Amniotic epithelial cell (primary cell): ENCODE measurements at places on chromosomes 7 and 10.

DNA sequence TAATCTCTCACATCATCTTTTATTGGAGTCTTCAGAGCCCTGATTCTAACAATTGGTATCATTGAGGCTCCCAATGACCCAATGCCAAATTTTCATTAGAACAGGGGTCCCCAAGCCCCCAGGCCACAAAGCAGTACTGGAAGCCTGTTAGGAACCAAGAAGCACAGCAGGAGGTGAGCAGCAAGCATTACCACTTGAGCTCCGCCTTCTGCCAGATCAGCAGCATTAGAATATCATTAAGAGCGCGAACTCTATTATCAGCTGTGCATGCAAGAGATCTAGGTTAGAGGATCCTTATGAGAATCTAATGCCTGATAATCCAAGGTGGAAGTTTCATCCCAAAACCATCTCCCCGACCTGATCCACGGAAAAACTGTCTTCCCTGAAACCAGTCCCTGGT is 23.1 kb downstream of the KIF5B start:
- DNase-seq, result no peak

- DNase-seq, result no peak
These were observed 52.6 kb upstream of the ST8SIA6 start for GRCh38 chr10:17506856-17507471.

- peak; percentile 90 for DNase-seq
These were observed 17.7 kb downstream of the CACNB2 start for GRCh38 chr10:18157881-18158280.

- peak; percentile 82 for DNase-seq
These were observed 46.7 kb upstream of the ZMIZ1 start for GRCh38 chr10:79021948-79022499.

DNA sequence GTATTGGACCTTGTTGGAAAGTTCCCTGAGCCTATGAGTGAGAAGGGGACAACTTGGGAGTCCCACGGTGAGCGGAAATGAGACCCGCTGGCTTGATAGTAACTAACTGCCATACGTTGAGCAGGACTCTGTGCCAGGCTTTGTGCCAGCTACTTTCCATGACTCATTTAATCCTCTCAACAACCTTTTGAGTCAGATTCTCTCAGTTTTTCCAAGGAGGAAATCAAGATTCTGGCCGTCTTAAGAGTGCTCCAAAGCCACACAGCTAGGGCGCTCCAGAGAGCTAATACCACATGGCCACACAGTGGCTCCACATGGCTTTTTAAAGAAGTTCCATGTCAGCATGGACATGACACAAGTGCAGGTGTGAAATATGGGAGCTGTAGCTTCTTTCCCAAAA is 55.7 kb downstream of the NOD1 start:
- peak; percentile 28 for DNase-seq

- no peak for DNase-seq
These were observed 58.7 kb downstream of the PTEN start for GRCh38 chr10:87921931-87922688.

DNA sequence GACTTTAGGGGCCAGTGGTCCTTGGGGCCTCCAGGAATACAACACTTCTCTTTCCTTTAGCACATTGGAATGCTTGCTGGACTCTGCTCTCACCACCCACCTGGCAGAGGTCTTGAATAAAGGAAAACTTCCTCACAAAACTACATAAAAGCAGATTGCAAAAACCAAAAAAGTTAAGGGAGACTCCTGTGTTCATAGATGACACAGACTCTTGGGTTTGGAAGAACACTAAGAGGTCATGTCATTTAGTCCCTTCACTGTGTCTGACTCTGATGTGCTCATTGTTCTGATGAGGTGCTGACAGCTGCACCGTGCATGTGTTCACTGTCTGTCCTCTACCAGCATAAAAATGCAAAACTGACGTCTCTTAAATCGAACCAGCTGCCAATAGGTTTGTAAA is 11.4 kb downstream of the BLNK start:
- no peak for DNase-seq

GRCh38 chr7:26500749-26501352 is 209.2 kb downstream of the SNX10 start:
- DNase-seq, result peak; percentile 11

- no peak for DNase-seq
These were observed 150.8 kb upstream of the PDE1C start for GRCh38 chr7:32221056-32221455.

GRCh38 chr7:140451716-140452115 is 27.6 kb downstream of the MKRN1 start:
- no peak for DNase-seq

DNA sequence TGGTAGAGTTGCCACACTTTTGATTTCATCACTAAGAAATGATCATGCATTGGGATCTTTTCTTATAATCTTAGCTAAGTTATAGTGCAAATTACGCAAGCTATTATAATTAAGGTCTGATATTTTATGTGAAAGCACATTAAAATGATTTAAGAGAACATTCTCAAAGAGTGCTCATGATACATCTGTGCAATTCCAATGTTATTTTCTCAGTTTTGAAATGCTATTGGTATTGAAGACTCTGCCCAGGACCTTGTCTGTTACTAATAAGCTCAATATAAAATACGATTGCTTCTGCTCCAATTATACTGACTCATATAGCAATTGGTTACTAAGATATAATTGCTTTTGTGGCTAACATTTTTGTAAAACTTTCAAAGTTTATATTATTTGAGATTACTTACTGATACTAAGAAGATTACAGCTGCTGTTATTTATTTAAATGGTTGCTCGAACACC is 180.9 kb downstream of the ADAM12 start:
- DNase-seq, result no peak

- DNase-seq, result no peak
These were observed 230.4 kb upstream of the BMPER start for GRCh38 chr7:33674804-33675411.

DNA sequence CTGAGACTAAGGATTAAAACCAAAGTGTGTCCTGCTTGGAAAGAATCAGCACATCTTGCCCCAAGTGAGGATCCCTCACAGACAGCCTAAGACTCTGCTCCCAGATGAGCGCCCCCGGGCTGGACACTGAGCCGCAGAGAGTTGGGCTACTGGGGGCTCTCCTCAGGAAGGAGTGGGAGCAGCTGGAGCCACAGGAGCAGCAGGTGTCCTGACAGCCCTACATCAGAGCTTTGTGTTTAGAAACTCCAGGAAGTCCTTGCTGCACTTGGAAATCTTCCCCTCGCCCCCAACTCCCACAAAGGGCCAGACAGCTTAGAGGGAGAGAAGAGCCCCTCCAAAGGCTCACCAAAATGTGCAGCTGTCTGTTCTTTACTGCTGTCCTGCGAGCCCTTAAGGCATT is 172.2 kb downstream of the HERPUD2 start:
- no peak for DNase-seq

DNA sequence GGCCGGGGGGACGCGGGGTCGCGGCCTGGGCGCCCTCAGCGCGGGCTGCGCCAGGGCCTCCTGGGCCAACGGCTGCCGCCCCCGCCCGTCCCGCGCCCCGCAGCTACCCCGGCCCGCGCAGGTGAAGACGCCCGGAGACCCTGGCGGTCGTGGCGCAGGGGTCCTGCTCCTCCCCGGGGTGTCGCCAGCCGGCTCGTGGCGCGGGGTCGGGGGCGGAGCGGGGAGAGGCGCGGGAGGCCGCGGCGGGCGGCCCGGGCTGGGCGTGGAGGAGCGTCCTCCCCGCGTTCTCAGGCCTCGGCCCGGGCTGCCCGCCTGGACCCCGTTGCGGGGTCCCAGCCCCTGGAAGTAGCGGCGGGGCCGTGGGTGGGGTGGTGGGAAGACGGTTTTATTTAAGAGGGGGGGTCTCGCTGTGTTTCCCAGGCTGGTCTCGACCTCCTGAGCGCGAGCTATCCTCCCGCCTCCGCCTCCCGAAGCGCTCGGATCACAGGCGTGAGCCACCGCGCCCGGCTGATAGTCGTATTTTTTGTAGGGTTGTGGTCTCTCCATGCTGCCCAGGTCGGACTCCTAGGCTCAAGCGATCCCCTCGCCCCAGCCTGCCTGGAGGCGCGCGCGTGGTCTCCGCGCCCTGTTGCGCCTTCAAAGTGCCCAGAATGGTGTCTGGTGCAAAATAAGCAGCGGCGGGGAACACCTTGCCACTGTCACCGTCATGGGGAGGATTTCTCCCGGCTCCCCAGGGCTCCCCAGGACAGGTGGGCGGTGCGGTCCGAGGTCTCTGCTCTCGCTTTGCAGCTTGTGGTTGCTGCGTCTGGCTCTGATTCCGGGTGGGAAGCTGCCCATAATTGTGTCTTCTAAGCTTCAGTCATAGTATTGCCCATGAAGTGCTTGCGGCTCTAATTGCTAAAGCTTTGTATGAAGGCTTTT is 15.3 kb upstream of the SUN1 start:
- DNase-seq, result no peak

DNA sequence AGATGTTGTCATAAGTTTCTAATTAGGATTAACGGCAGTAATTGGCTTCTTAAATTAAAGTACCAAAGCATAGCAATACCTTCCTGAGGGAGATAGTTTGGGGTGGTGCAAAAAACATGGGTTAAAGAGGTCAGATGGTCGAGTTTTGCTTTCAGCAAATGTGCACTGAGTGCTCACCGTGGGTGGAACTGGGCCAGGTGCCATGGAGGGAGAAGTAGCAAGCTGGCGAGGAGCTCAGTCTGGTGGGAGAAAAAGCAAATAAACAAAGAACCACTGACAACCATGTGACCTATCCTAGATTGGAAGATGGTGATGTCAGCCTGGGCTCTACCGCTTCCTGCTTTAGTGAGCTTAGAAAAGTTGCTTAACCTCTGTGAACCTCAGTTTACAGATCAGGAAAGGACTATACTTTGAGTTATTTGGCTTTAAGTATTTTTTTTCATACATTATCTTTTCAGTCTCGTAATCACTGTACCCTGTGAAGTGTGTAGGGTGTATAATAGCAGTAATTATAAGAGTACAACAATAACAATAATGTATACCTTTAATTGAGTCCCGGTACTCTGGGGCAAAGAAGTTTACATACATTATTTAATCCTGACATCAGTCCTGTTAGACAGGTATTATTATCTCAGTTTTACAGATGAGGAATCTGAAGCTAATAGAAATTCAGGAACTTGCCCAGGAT is 69.0 kb upstream of the PDCD4 start:
- DNase-seq, result peak; percentile 96

DNA sequence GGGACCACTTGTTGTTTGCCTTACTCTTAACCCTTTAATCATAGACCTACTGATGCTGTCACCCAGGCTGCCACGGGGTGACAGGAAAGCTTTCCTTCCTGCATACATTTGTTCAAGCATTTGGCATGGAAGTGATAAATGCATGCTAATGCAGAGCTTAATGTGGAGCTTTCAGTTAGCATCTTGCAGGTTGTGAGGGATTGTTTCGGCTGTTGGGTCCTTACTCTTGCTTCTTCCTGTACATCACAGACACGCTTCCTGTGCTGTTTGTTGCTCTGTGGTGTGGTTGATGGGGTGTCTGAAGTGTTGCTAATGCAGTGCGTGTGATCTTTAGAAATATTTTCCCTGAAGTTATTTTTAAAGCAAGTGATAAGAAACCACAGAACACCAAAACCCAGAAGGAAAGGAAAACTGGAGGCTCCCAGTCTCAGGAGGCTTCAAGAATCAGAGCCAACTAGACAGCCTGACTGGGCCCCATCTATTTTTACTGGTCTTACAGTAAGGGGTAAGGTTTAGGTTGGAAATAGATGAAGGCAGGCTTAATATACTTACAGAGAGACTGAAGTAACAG is 143.1 kb downstream of the CHN2 start:
- DNase-seq, result peak; percentile 42

GRCh38 chr10:60309371-60309770 is 80.3 kb downstream of the ANK3 start:
- no peak for DNase-seq

GRCh38 chr7:25895792-25896171 is 256.2 kb upstream of the NFE2L3 start:
- DNase-seq, result no peak

- no peak for DNase-seq
These were observed 28.1 kb downstream of the INPP5A start for GRCh38 chr10:132565516-132566209.

GRCh38 chr10:78658645-78659597 is 409.8 kb upstream of the ZMIZ1 start:
- no peak for DNase-seq
